ENCODE measurements at places on chromosomes 11 and 22.
A peak's percentile ranks its signal among the peaks of the same experiment; 100 is the strongest.

- no peak for DNase-seq
These were observed 242.1 kb downstream of the NTM start for GRCh38 chr11:131612533-131612932.

DNA sequence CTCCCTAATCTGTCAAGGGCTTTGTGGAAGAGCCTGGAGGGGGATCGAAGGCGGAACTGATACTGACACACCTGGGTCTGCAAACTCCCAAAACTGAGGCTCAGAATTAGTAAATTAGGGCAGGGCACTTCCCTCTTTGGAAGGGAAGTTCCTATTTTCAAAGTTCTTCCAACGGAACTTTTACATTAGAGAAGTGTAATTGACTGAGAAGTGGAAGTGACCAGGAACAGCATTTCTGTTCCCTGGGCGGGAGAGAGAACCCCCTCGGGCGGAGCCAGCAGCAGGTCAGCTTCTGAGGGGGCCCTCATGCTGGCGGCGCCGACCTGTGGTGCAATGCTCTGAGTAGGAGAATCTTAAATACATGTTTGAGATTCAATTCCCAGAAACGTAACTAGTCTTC lies 1.1 kb upstream of the CBL start:
- no peak for DNase-seq

DNA sequence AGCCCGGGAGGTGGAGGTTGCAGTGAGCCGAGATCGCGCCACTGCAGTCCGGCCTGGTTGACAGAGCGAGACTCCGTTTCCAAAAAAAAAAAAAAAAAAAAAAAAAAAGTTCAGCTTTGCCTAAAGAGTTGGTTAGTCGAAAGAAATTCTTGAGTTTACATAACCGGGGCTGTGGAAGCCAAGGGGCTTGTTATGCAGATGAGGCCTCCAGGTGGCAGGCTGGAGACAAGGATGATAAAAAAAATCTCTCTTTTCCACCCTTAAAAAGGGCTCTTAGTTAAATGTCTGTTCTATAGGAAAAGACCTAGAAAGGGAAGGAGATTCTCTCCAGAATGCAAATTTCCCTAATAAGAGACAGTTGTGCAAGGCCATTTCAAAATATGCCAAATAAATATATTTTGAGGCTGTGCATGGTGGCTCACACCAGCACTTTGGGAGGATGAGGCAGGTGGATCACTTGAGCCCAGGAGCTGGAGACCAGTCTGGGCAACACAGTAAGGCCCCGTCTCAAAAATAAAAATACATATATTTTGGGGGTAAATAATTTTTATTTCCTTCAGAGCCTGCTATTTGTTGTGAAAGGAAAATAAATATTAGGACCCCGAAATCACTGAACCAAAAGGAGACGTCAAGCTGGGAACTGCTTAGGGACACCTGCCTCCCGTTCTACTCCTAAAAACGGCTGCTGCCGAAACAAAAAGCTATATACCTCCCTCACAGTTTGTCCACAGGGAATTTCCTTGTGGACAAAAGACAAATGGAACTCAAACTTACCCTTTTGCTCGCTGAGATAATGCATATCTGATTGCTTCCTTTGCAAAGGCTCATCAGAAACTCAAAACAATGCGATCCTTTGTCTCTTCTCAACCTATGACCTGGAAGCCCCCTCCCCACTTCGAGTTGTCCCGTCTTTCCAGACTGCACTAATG lies 2.4 kb upstream of the IFITM2 start:
- DNase-seq, result peak; percentile 53

DNA sequence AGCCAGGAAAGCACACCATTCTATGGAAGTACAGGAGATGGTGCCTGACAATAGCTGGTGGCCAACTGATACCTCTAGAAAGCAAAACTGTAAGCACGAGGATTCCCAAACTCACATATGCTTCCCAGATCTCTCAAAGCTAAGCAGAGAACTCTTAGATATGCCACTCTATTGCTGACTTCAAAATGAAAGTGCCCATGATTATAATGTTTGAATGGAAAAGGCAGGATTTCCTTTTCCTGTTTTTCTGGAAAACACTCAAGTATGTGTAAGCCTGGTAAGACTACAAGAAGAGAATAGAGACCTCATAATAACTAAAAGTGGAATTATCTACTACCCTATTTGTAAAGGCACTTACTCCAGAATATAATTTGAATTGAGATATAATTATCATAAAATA lies 2.6 kb upstream of the CARD18 start:
- DNase-seq, result no peak

DNA sequence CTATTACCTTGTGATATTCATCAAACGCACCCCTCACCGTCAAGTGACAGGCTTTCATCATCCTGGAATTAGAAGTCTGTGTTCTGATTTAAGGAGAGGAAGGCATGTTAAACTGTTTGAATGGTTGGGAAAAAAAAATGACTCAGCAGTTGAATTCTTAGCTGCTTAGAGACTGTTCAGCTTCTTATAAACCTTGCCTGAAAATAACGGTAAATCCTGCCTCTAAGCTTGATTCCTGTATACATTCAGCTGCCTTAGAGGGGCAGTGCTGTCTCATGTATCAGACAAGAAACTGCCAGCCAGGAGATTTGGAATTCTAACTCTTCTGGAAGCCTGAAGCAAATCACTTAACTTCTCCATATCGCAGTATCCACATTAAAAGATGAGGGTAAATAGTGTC lies 437.4 kb downstream of the JRKL start:
- no peak for DNase-seq

- DNase-seq, result no peak
These were observed 24.3 kb downstream of the SUSD2 start for GRCh38 chr22:24205438-24206195.

DNA sequence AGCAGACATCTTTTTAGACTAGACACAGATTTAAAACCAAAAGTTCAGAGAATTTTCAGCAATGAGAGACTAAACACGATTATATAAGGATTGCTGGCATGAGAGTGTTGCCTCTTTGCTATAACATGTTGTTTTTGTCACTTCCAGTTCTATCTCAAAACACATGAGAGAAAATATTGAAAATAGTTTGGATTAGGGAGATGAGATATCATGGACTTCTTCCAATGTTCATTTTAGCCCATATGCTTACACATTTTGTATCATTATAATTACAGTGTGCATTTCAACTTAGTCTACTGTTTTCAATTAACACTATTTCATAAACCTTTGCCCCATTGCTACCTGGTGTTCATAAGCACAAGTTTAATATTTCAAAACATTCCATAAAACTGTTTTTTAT lies 175.9 kb upstream of the PGR start:
- no peak for DNase-seq

DNA sequence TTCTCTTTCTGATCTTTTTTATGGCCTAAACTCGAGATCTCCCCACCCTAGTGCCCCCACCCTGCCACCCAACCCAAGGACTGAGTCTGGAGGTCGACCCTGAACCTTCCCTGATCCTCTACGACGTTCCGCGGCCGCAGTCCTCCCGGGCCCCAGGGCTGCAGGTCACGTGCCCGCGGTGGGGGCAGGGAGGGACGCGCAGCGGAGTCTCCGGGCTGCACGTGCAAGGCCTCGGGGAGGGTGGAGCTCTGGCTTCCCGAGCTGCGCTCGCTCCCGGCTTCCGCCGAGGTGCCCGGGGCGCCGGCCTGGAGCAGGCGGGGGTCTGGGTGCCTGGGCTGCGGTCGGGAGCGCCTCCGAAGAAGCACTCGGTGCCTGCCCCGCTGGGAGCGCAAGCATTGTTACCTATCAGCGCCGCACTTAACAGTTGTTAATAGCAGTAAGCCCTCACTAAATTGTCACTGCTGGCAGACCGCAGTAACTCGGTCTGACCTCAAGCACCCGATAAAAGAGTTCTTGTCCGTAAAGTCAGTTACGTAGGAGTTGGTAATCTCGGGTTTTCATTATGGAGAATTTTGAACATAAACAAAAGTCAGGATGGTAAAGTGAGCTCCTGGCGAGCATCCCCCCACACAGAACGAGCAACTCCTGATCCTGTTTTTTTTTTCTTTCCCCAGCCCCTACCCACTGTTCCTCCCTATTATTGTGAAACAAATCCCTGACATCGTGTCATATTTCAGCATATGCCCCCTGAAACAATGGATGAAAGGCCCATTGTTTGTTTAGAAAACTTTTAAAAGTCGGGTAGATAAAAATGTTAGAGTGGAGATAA lies 69.7 kb upstream of the EP300 start:
- peak; percentile 67 for DNase-seq

GRCh38 chr11:10770626-10771254 lies 19.7 kb downstream of the CTR9 start:
- DNase-seq, result no peak

DNA sequence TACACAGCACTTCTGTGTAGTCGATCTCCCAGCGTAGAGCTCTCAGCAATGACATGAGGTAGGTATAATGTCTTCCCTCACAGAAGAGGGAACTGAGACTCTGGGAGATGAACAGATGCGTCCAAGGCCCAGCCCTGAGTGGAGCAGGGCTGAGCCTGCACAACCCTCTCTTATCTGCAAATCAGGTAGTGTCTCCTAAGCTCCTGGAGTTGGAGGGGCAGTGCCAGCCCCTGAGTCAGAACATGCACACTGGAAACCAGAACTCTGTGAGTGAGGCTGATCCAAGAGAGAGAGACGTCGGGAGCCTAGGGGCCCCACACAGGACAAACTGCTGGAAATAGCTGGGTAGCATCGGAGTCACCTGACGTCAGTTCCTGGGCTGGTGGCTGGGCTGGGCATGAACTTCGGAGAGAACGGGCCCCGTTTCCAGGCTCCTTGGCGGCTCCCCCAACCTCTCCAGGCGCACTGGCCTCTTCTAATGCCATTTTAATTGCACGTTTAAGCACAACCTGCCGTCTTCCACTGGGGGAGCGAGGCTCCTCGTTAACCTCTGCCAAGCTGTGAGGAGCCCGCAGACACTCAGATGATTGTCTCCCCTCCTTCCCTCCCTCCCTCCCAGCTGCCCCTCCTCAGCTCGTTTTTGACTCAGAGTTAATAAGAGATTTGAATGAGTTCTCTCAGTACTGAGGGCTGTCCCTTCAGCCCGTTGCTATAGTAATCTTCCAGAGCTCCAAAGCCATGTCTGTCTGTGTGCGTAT lies 191.2 kb upstream of the TBCEL start:
- DNase-seq, result no peak

GRCh38 chr11:57502376-57502775 lies 13.1 kb downstream of the SLC43A1 start:
- no peak for DNase-seq

DNA sequence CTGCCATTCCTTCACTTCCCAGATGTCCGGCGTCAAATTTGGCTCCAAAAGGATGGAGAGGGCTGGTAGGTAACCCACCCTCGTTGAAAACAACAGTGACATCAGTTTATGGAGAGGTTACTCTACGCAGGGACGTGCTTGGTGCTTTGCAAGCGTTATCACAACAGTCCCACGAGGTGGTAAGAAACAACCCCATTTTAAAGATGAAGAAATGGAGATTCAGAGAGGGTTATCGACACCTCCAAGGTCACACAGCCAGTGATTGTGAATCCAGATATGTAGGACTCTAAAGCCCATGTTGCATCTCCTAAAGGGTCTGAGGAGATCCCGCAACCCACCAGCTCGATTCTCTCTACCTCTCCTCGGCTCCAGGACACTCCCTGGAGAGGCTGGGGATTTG lies 773 bp downstream of the MIAT start:
- DNase-seq, result no peak

- no peak for DNase-seq
These were observed 1251.9 kb downstream of the BRD1 start for GRCh38 chr22:48575618-48576332.

GRCh38 chr22:47369020-47369419 lies 606.6 kb downstream of the TBC1D22A start:
- DNase-seq, result no peak

DNA sequence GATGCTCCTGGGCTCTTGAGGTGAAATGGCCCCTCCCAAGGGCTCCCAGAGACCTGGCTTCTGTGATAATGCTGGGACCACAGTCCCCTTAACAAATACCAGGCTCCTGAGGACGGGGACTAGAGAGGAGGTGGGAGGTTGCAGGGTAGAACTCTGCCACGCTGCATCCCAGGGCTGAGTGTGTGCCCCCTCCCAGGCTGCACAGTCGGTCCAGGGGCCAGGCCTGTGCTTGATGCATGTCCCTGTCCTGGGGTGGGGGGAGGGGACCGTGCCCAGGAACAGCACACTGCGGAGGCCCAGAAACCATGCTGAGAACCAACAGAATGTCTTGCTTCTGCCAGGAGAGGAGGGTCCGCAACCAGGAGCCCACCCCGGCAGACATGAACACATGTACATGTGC lies 9.3 kb downstream of the CSF2RB start:
- DNase-seq, result no peak

DNA sequence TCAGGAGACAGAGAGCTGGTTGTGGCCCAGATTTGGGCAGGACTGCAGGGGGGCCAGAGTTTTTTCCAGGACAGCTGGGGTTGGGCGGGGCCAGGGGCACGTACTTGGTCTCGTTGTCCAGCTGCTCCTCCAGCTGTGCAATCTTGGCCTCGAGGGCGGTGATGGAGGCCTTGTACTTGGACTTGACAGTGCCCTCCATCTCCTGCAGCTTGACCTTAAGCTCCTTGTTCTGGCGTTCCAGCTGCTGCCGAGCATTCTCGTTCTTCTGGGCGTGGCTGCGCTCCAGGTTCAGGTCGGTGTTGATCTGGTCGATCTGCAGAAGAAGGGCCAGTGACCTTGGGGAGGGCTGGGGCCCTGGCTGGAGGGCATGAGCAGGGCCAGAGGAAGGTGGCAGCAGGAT lies 32.1 kb downstream of the APOL1 start:
- no peak for DNase-seq

- DNase-seq, result no peak
These were observed 89.8 kb downstream of the FBXO7 start for GRCh38 chr22:32564170-32565001.

GRCh38 chr22:45136594-45136993 lies 27.1 kb upstream of the NUP50 start:
- no peak for DNase-seq

DNA sequence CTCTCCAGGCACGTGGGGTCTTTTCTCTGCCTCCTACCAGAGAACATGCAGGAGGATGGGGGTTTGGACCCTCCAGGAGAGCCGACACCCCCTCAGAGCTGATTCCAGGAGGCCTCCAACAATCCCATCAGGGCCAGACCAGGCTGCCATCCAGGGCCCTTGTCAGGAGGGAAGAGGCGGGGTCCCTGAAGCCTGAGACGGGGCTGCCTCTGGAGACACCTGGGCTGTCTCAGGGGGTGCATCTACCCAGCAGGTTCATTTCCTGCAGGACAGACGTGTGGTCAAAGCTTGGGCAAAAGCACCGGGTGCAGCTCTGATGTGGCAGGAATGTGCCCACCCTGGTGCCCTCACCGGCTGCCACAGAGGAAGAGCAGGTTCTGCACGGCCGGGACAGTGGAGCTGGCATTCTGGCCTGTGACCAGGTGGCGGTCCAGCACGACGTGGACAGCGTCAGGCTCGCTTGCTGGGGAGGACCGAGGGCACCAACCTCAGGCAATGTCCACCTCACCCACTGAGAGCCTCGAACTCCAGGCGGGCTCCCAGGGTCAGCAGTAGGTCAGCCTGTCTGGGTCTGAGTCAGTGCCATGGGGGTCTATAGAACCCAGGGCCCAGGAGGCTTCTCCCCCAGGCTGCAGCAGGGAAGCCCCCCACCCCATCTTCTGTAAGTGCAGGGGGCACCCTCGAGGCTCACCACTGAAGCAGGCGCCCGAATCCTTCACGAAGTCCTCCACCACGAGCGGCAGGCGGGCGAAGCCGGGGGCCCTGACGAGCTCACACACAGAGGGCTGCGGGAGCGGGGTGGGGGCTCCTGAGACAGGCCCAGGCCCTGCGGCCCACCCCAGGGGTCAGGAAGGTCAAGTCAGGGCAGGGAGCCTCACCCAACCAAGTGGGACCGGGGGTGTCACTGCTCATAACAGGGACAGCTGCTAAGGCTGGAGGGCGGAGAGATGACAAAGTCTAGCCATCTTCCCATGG lies 6.4 kb downstream of the GATD1 start:
- no peak for DNase-seq

- DNase-seq, result no peak
These were observed 22.7 kb upstream of the ACER3 start for GRCh38 chr11:76837696-76838677.

- no peak for DNase-seq
These were observed 86.9 kb downstream of the SYN3 start for GRCh38 chr22:32971276-32971675.
